ENCODE measurements at places on chromosomes 5 and 9.

DNA sequence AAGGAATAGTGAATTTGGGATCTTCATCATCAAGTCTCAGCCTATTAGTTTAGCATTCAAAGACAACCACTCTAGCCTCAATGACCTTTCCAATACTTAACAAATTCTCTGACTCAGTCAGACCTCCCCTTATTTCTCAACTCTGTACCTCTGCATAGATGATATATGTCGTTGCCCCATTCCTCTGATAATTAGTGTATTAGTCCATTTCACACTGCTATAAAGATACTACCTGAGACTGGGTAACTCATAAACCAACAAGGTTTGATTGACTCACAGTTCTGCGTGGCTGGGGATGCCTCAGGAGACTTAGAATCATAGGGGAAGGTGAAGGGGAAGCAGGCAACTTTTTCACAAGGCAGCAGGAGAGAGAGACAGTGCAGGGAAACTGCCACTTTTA, 8.9 kb downstream of the MRPL22 start:
- DNase-seq: no peak

DNA sequence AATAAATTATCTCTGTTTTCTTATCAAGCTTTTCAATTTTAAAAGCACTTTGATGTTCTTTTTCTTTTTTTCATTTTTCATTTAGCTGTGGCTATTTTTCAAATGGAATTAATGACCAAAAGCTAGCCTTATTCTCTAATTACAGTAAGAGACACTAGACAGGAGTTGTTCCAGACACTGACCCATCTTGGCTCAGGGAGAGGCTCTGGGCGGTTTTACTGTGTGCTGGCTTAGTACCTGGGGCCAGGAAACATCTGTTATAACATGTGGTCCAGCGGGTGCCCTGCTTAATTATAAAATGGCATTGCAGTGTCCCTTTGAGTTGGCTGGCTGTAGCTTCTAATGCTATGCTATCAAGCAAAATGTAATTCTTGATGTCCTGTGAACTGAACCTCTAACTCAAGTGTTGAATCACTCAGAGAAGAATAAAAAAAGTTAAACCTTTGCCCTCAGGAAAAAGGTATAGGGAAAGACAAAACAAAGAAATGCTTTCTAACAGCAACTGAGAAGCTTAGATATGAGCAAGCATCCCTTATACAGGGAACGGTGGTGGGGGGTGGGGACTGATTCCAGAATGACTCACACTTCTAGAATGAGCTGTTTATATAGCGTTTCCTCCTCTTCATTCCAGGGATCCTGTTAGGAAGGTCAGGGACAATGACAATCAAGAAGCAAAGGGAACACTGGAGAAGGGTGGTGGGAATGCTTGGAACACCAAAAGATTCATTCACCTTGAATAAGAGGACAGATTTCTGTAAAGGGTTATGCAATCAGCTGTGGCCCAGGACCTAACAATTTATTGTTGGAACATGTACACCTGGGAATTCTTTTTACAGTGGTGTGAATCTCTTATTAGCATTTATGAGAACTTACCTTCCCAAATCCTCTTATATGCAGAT, 58.7 kb upstream of the NFIB start:
- DNase-seq: no peak

DNA sequence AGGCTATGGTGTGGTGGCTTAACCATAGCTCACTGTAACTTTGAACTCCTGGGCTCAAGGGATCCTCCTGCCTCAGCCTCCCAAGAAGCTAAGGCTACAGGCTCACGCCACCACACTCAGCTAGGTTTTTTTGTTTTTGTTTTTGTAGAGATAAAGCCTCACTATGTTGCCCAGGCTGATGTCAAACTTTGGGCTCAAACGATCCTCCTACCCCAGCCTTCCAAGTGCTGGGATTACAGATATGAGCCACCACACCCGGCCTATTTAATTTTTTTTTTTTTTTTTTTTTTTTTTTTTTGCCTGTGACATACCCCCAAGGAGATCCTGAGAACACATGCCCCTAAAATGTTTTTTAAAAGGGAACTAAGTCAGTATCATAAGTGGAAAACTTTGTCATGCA, 10.4 kb downstream of the FUBP3 start:
- no peak for DNase-seq

GRCh38 chr9:16671591-16672137, 198.8 kb downstream of the BNC2 start:
- no peak for DNase-seq

GRCh38 chr9:98172604-98173003, 19.8 kb downstream of the CORO2A start:
- DNase-seq: no peak

- no peak for DNase-seq
Observed at GRCh38 chr5:38023371-38023770, 183.5 kb upstream of the GDNF start.

GRCh38 chr5:62786099-62786498, 207.5 kb downstream of the LRRC70 start:
- no peak for DNase-seq

GRCh38 chr9:13266167-13266566, 13.3 kb downstream of the MPDZ start:
- DNase-seq: no peak

GRCh38 chr9:5578018-5578697, 50.7 kb upstream of the RIC1 start:
- no peak for DNase-seq

- peak; percentile 59 for DNase-seq
Observed at GRCh38 chr9:33124751-33125381, 42.3 kb downstream of the B4GALT1 start.

DNA sequence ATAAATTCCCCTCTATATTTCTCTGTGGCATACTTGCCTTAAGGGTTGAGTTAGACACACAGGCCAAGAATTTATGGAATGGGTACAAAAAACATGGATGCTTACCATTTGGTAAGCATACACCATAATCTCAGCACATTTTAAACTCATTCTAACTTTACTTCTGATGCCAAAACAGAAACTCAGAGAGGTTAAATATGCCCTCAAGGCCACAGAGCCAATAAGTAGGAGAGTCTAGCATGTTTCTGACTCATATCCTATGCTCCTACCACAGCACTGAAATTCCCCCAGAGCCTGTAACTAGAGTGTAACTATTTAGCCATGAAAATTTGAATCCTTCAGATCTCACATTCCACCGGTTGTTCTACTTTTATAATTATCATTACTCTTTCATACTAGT, 559.7 kb downstream of the ACTL7B start:
- DNase-seq: no peak

Data from Jurkat, Clone E6-1 (cell line).